Fibroblast of upper back skin (primary cell): ENCODE measurements at places on chromosomes 3 and 15.

GRCh38 chr3:127741690-127742089 lies 68.9 kb downstream of the ABTB1 start:
- DNase-seq = no peak

- DNase-seq = no peak
Measured at GRCh38 chr15:97235611-97235985, 724.9 kb upstream of the ARRDC4 start.

DNA sequence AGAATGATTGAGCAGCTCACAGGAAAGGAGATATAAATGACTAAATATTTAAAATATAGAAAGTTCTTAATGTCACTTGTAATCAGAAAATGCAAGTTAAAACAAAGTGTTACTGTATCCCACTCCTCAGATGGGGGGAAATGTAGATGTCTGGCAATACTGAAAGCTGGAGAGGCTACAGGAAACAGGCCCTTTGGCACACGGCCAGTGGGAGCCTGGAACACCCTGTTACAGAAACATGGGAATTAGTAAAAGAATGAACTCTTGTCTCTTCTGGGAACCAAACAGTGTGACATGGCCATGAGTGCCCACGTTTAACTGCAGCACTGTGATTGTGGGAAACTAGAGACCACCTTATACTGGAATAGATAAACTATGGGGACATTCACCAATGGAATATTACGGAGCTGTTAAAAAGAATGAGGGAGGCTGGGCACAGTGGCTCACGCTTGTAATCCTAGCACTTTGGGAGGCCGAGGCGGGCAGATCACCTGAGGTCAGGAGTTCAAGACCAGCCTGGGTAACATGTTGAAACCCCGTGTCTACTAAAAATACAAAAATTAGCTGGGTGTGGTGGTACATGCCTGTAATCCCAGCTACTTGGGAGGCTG lies 50.2 kb downstream of the CDCP1 start:
- DNase-seq = no peak

- DNase-seq = no peak
Measured at GRCh38 chr3:98068824-98069223, 18.1 kb upstream of the OR5AC2 start.

GRCh38 chr3:58251631-58252035 lies 14.0 kb downstream of the ABHD6 start:
- no peak for DNase-seq

- no peak for DNase-seq
Measured at GRCh38 chr15:58545307-58546065, 113.7 kb downstream of the LIPC start.

- peak; percentile 60 for DNase-seq
Measured at GRCh38 chr3:159783780-159784742, 204.6 kb upstream of the IL12A start.

DNA sequence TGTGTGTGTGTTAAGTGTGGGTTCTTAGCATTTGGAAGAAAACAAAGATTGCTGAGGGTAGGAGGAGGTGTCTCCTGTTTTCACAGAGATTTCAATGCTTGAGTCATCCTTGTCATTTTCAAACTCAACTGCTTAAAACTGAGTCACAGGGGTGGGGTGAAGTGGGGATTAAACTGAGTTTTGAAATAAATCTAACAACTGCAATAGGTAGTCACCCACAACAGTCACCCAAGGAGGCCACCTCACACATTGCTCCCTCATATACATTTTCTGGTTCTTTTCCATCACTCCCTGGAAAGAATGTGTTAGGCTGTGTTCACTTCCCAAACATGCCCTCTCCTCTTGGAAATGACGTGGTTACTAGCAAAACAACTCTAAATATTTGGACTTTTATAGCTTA lies 187.7 kb upstream of the CMC1 start:
- peak; percentile 72 for DNase-seq

GRCh38 chr3:23710555-23710954 lies 95.2 kb upstream of the UBE2E1 start:
- DNase-seq = peak; percentile 88

GRCh38 chr15:35725353-35725752 lies 179.4 kb upstream of the DPH6 start:
- DNase-seq = peak; percentile 60

DNA sequence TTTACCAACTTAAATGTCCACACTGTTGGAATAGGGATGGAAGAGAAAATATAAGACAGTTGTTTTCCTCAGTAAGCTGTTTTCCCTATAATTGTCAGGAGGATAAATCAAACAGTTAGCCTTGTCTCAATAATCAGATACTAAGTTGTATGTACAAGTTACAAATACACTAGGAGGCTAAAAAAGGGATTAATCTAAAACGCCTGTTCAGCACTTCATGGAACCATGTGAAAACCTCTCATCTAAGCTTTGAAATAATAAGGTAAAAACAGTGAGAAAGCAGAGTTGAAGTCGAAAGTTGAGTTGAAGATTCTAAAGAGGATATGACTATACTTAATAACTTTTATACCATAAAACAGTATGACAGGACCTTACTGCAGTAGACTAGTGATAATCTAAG lies 62.0 kb downstream of the CALML4 start:
- no peak for DNase-seq

DNA sequence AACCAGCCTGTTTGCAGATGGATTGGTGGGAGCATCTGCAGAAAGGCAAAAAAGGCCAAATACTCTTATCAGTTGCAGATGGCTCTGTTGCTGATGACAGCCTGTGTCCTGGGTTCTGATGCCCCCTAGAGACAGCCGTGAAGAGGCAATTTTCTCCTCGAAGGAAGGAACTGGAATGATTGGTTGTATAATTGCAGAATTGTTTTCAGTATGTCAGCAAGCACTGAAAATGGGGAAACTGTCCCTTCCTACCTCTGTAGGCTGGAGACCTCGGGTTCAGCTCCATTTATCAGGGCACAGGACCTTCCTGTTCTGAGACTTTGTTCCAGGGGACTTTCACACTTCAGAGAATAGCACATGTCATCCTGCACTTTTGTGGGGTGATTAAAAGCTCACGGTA lies 103.0 kb downstream of the PGPEP1L start:
- DNase-seq = peak; percentile 80

DNA sequence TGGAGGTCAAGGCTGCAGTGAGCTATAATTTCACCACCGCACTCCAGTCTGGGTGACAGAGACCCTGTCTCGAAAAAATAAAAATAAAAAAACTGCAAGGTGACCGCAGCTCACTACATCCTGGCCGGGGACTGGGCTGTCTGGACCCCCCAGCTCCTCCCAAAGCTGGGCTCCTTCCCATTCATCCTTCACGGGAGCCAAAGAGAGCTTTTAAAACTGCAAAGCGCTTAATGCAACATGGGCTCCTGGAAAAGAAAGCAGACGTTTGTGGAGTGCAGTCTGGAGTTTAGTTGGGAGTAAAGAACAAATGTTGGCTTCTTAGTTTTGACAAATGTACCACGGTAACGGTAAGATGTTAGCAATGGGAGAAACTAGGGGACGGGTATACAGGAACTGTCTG lies 12.1 kb downstream of the PLXND1 start:
- no peak for DNase-seq

DNA sequence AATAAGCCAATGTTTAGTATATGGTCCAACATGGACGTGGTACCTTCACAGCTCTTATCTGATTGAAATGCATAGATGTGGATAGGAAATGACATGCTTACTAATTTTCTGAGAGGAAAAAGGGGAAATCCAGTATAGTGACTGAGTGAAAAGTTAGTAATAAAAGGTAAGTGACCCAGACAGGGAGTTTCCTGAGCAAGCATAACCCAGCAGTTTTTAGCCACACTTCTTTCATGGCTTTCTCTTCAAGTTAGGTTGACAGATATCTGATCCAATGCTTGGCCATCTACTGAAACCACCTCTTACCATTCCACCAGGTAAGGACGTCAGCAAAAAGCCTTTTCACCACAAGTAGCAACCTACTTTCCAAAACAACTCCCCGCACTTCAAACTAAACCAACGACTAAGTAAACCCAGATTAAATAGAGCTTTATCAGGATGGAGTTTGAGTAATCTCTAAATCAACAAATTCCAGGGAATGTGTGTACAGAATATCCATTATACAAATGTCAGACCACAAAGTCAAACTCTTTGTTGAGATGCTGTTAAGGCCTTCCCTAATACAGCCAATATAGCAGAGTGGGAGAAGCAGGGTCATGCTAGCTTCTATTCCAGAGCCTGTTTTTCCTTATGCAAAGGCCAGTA lies 329.7 kb downstream of the RORA start:
- DNase-seq = no peak

DNA sequence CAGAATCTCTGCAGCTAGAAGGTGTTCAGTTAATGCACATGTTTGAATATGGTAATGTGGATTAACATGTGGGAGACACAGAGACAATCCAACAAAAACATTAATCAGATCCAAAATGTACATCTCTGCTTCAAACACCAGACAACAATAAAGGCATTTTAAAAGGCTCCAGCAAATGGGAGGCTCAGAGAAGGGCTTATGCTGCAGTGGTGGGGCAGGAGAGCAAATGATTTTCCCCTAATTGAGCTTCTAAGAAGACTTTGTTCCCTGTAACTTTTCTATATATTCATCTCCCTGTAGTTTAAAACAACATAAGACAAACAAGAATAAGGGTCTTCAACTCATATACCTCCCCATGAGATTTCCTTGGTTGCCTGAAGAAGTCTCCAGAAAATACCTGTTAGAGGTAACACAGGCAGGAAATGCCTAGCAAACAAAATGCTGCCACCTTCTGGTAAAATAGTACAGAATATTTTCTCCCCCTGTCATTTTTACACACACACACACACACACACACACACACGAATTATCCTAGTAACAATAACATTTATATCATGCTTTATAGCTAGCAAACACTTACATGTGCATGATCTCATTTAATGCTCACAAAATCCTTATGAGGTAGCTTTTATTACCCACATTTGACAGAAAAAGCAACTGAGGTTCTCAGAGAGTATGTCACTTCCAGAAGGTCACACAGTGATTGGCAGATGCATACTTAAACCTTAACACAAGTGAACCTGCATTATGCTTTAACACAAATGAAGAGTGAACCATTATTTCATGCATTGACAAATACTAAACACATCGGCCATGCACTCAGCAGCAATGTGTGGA lies 123.4 kb upstream of the MB21D2 start:
- DNase-seq = peak; percentile 49

DNA sequence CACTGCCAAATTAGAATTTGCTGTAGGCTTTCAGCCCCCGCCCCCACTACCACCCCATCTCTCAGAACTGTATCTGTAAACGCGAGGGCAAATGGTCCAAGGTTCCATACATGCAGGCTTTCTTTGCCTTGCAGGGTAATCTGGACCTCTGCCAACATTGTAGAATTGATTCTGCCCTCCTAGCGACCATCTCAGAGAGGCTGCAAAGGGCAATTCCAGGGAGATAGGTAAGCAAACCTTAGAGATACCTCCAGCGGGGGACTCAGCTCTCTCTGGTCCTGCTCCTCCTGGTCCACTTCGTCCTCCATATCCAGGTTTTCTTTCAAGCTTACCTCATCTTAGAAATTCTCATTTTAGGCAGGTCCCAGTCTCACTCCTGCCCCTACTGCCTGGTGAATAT lies 64.4 kb downstream of the SLMAP start:
- no peak for DNase-seq

- no peak for DNase-seq
Measured at GRCh38 chr3:30672959-30673358, 66.6 kb downstream of the TGFBR2 start.

- DNase-seq = peak; percentile 26
Measured at GRCh38 chr3:66140106-66140505, 80.7 kb upstream of the SLC25A26 start.

- DNase-seq = peak; percentile 65
Measured at GRCh38 chr15:73908030-73908821, 18.0 kb upstream of the LOXL1 start.

DNA sequence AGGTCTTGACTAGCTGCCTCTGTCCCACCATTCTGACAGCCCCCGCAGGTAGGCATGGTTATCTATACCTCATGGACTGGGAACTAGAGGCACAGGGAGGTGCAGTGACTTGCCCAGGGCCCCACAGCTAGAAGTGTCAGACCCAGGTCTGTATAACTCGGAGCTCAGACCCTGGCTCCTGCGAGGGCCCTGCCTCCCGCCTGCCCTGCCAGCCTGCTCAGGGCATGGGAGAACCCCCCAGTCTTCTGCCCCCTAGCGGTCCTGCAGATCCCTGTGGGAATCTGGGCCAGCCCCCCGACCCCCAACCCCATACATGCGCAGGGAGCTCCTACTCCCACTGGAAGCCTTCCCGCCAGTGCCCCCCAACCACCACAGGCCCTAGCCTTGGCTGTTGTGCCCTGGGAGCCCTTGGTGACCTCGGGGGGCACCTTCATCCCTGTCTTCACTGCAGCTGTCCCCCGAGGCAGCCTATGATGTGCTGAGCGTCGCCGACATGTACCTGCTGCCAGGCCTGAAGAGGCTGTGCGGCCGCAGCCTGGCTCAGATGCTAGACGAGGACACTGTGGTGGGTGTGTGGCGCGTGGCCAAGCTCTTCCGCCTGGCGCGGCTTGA lies 6.9 kb downstream of the ABTB1 start:
- no peak for DNase-seq

DNA sequence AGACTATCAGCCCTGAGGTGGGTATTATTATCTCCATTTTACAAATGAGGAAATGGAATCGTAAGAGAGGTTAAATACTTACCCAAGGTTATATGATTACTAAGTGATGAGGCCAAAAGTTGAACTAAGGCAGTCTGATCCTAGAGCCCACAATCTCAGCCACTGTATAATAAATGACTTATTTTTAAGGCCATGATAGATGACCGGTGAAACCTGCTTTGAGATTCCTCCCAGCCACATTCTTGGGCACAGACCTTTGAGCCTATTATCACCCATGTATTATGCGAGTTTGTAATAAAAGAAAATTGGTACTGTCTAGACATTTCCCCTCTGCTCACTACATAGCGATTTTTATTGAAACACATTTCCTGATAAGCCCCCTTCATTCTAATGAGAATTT lies 37.4 kb downstream of the POLQ start:
- DNase-seq = no peak
